ENCODE measurements at places on chromosomes 5 and 9.

GRCh38 chr5:172412724-172413286 lies 41.5 kb downstream of the SH3PXD2B start:
- DNase-seq, result peak; percentile 63

DNA sequence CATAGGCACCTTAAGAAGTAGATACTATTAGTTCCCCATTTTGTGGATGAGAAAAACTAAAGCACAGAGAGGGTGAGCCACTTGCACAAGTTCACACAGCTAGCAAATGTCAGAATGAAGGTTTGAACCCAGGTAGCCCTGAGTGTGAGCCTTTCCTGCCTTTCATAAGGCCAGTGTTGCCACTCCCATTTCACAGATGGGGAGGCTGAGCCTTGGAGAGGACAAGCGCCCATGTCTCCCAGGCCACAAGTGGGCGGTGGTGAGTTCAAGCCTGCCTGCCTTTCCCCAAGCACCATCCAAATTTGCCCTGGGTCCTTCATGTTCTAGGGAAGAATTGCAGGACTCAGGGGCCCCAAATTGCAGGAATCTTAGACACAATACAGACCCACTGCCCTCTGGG lies 50.6 kb downstream of the LHX2 start:
- no peak for DNase-seq

GRCh38 chr9:133403766-133404453 lies 13.9 kb downstream of the REXO4 start:
- no peak for DNase-seq

DNA sequence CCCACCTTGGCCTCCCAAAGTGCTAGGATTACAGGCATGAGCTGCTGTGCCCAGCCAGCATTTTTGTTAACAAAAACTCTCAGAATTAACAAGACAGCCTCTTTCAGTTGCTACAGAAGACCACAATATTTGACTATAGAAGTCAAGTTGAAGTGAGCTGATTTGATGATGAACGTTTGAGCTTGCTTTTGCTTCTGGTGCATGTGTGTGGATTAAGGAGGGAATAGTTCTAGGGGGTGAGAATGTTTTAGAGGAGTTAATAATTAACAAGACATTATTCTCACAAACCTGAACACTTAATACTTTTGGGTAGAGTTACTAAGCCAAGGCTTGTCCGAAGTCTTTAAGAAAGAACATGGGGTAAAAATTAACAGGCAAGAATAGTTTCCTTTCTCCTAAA lies 191.6 kb downstream of the TENT4A start:
- no peak for DNase-seq

- DNase-seq, result no peak
Observed at GRCh38 chr9:116383936-116384335, 230.3 kb downstream of the PAPPA start.

- no peak for DNase-seq
Observed at GRCh38 chr5:148910686-148911361, 84.4 kb downstream of the ADRB2 start.

DNA sequence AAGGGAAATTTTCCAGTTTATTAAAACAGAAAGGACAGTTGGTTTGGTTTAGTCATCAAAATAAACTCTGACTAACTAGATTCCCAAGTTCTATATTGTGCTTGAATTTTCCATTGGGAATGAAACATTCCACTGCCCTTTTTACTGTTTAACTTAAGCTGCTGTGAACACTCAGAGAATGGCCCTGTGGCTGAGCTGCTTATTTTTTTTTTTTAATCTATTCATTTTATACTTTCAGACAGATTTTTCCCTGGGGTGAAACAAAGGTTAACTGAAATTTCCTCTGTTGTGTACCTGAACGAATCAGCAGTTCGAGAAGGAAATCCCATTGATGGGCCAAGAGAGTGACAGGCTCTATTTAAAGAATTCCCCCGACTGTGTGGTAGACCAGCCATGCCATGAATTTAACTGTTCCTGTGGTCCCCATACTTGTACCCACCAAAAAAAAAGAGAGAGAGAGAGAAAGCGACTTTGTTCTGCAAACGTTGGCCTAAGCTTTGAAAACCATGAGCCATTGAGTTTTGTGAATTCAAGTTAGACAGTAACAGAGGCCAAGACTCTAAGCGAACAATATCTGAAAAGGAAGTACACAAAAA lies 138.7 kb upstream of the GRHPR start:
- no peak for DNase-seq

- no peak for DNase-seq
Observed at GRCh38 chr9:114574438-114574837, 13.1 kb upstream of the ATP6V1G1 start.

GRCh38 chr5:178450121-178451028 lies 139.8 kb downstream of the COL23A1 start:
- no peak for DNase-seq

- DNase-seq, result no peak
Observed at GRCh38 chr5:102750151-102750834, 4.8 kb upstream of the PAM start.

GRCh38 chr5:79547429-79547822 lies 33.5 kb upstream of the HOMER1 start:
- DNase-seq, result no peak

DNA sequence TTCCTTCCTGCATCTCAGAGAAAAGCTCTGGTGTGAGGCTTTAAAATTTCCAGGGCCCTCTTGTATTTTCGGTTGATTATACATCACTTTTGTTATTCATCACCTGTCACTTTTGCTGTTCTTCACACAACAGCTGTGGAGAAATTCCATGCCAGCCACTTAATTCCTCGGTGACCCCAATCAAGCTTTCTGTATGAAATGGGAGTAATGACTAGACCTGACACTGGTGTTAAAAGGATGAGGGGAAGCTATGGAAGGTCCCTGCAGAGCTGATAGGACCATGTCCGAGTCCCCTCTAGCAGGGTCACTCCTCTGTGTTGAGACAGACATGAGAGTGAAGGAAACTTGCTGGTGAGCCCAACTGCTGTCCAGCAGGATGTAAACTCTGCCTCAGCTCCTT lies 59.7 kb downstream of the GPR21 start:
- DNase-seq, result no peak

DNA sequence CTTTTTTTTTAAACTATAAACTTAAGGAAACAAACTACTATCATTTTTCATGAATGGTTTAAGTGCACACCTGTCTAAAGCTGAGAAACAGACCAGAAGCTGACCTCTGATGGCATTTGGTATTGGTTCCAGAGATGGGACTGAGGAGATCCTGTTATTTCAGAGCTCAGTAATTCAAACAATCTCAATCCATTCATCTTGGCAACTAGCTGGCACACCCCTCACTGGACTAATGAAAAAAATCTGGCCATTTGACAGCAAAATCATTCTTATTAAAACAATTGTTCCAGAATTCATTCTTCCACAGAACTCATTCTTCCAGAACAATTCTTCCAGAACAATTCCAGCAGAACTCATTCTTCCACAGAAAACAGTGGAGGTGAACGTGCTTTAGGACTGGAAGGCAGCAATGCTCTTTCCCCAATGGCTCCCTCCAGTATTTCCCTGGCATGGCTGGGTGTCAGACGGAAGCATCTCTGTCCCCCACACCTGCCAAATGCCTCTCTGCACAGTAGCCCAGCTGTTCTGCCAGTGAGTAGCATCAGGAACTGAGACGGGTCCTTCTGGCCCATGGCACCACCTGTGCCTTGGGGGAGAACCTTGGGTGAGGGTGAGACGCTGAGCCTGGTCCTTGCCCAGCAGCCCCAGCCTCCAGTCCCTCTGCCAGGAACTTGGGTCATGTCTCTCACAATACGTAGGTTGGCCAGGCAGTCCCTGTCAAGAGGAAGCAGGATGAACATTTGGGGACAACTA lies 87.5 kb upstream of the EQTN start:
- DNase-seq, result no peak

- no peak for DNase-seq
Observed at GRCh38 chr9:91162784-91163443, 198.8 kb downstream of the AUH start.

DNA sequence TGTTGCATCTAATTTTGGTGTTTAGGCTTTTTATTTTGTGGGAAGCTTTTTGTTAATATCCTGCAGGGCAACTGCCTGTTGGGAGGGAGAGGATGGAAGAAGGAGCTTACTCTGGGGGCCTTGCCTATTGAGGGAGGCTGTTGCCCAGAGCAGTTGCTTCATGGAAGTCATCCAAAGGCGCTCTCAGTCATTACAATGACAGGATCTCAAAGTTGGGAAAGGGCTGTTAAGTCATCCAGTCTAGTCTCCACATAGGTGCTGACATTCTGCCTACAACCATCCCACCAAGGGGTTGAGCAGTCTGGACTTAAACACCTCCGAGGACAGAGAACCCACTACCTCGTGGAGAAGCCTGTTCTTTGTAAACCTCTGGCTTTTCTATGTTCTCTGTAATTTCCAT lies 13.2 kb downstream of the SAP30L start:
- no peak for DNase-seq

All from pulmonary artery endothelial cell (primary cell).